ENCODE measurements at places on chromosomes 2 and 18.

- DNase-seq = no peak
Measured at GRCh38 chr2:104844807-104845551, 8.9 kb upstream of the POU3F3 start.

- no peak for DNase-seq
Measured at GRCh38 chr2:222592176-222592575, 63.7 kb downstream of the FARSB start.

- DNase-seq = no peak
Measured at GRCh38 chr2:42223067-42223854, 54.1 kb downstream of the EML4 start.

DNA sequence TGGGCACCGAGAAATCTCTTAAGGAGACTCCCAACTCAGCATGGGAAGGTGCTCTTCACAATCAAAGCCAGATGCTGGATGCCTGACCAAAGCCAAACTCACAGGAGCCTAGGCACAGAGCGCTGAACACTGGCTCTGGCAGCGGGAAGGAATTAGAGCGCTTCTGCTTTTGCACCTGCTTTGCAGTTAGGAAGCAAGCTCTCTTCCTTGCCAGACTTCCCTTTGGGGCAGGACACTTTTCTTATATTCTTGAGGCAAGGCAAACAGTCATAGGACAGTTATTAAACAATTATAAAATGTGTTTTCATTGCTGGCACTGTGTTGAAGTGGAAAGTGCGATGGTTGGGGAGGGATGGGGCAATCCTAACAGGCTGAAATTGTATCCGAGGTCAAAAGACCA is 79.6 kb upstream of the DNMT3A start:
- DNase-seq = no peak

- no peak for DNase-seq
Measured at GRCh38 chr2:166539340-166540162, 45.5 kb upstream of the SCN7A start.

- no peak for DNase-seq
Measured at GRCh38 chr2:137348301-137348700, 583.0 kb downstream of the THSD7B start.

GRCh38 chr2:160431441-160431840 is 62.2 kb downstream of the RBMS1 start:
- DNase-seq = no peak

GRCh38 chr18:30081122-30081521 is 961.4 kb downstream of the DSC3 start:
- DNase-seq = no peak

DNA sequence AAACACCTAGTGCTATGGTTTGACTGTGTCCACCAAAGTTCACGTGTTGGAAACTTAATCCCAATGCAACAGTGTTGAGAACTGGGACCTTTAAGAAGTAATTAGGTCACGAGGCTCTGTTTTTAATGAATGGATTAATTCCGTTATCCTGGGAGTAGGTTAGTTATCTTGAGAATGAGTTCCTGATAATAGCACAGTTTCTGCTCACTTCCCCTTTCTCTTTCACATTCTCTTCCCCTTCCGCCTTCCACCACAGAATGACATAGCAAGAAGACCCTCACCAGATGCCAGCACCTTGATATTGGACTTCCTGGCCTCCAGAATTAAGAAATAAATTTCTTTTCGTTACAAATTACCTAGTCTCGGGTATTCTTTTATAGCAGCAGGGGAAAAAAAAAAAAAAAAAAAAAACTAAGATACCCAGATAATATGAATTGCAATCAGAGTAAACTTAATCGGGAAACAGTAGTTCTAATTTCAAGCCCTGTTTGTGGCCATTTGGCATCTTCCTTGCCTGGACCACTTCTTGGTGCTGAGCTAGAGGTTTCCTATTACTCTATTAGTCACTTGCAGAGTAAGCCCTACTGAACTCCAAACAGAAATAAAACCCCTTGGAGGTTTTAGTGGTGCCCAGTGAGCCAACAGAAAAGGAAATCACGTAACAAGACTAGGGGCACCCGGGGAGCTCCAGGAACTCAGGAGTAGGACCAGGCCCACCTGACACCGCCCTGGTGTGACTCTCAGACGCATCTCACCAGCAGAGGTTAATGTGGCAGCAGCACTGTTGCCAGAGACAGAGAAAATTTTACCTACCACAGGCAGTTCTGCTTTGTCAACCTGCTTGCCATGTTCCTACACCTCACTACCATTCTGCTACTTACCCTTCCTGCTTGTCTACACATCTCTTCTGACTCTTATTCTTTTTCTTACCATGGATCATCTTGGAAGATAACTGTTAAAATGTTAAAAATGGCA is 147.6 kb upstream of the CAB39 start:
- no peak for DNase-seq

- DNase-seq = no peak
Measured at GRCh38 chr18:51184091-51184457, 13.4 kb downstream of the MEX3C start.

GRCh38 chr2:174572556-174572955 is 25.0 kb downstream of the WIPF1 start:
- DNase-seq = no peak

- no peak for DNase-seq
Measured at GRCh38 chr2:65580824-65581223, 148.4 kb upstream of the SPRED2 start.

DNA sequence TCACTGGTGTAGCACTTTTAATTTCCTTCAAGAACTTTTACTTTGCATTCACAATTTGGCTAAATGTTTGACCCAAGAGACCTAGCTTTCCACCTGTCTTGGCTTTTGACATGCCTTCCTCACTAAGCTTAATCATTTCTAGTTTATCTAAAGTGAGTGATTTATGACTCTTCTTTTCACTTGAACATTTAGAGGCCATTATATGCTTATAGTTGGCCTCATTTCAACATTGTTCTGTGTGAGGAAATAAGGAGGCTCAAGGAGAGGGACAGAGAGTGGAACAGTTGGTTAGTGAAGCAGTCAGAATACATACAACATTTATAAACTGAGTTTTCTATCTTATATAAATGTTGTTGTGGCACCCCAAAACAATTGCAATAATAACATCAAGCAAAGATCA is 489.3 kb upstream of the CDH2 start:
- DNase-seq = no peak

GRCh38 chr2:201472411-201472810 is 20.9 kb downstream of the STRADB start:
- no peak for DNase-seq
